ENCODE measurements at places on chromosomes 1 and 21.

GRCh38 chr1:229561141-229561540 is 2.6 kb upstream of the ABCB10 start:
- DNase-seq, result no peak

DNA sequence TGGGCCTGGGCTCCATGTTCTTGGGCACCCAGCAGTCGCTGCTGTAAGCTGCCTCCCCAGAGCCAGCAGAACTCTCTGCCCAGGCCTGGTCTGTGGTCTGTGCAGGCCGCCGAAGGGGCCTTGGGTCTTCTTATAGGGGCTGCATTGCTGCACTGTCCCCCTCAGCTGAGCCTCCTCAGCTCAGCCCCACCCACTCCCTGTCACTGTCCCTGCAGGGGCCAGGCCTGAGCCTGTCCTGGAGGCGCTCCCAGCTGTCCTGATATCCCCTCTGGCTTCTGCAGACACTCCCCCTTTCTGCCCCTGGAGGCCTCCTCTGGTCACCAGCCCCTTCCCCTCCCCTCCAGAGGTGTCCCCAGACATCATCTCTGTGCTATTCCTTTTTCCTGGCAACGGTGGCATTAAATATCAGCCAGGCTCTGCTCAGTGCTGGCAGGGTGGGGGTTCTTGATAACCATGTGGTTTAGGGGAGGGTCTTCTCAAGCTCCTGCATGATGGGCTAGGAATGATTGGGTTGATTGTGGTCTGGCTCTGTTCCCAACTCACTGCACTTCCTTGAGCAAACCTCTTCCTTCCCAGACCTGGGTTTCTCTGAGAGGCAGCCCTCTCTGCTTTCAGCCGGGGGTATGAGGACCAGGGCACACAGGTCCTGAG is 3.7 kb upstream of the FOXO6 start:
- no peak for DNase-seq

GRCh38 chr21:34593423-34593822 is 21.5 kb downstream of the RCAN1 start:
- DNase-seq, result no peak

GRCh38 chr1:155062151-155062686 is 1.3 kb upstream of the EFNA4 start:
- no peak for DNase-seq

DNA sequence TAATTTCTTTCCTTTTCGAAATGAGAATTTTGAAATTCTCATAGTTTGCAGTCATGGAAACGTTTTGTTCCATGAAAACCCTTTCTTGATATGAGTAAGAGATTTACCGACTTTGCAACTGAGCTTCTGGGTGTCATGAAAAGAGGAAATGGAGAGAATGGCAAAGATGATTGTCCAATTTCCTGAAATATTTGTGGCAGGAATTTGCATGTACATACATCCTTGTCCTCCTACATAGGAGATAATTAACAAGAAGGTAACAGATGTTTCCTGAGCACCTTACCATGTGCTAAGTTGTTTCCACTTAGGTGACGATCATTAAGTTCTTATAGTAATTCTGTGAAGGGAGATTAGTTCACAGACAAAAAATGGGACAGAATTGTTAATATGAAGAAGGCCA is 170.7 kb downstream of the NEGR1 start:
- no peak for DNase-seq

DNA sequence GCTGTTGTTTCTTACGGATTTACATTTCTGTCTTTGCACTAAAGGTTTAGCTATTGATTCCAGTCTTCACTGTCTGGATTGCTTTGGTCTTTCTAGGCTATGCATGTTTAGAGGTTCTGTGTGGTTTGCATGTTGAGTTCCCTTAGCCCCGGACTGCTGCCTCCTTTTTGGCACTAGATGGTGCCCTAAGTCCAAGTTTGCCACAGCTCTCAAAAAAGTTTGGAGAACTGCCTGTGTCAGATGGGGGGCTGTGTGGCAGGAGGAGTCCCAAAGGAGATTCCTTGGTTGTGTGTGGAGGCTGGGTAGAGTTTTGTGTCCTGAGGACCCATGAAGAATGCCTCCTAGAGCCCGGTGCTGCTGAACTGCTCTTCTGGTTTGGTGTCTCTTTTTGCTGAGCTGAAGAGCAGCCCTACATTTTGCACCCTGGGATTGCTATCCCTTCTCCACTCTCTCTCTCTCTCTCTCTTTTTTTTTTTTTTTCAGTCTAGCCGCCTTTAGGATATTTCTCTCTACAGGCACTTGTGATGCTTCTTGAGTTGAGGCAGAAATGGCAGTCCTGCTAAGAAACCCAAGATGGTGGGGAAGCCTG is 74.4 kb downstream of the PTGS2 start:
- DNase-seq, result peak; percentile 16

- no peak for DNase-seq
Measured at GRCh38 chr1:161214369-161214768, 726 bp upstream of the FCER1G start.

DNA sequence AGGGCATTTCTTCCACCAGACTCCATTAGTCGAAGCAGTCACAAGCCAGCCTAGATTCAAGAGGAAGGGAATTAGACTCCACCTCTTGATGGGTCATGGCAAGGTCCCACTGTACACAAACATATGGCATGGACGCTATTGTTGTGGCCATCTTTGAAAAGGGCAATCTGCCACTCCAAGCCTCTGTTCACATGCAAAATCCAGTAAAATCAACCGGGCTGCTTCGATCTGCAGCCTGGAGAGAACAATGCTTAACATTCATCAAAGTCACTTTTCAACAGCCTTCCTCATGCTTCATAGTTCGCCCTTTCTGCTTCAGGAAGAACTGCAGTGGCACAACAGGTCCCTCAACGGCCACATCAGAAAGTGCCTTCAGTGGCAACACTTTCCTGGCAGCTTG is 28.0 kb upstream of the GJB5 start:
- DNase-seq, result no peak

- DNase-seq, result no peak
Measured at GRCh38 chr1:49098866-49099265, 322.2 kb upstream of the BEND5 start.

- DNase-seq, result no peak
Measured at GRCh38 chr1:150798525-150798924, 9.5 kb downstream of the CTSK start.

DNA sequence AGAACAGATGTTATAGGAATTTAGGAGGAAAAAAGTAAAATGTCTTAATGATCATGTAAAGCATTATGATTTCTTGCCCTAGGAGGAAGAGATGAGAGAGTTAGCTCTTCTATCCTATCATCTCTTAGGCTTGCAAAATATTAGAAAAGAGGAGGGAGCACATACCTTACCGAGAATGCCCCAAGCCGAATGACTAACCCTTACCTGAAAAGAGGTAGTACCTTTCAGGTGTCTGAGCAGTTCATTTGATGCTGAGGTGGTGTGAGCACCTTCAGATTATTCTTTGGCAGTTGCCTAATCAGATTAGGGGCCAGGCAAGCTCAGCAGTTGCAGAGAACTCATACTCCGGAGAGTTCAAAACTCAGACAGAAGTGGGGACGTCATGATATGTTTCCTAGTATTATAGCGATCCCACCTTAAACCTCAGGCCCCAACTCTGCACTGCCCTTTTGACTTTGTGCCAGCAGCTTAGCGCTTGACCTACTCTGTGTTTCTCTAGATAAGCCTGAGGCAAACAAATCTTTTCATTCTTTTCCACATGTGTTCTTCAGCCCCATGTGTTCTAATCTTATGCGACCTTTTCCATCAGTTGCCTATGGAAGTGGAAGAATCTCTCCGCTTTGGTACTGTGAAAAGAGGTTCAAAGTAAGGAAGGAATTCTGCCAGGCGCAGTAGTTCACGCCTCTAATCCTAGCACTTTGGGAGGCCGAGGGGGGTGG is 52.5 kb downstream of the ATP2B4 start:
- no peak for DNase-seq

DNA sequence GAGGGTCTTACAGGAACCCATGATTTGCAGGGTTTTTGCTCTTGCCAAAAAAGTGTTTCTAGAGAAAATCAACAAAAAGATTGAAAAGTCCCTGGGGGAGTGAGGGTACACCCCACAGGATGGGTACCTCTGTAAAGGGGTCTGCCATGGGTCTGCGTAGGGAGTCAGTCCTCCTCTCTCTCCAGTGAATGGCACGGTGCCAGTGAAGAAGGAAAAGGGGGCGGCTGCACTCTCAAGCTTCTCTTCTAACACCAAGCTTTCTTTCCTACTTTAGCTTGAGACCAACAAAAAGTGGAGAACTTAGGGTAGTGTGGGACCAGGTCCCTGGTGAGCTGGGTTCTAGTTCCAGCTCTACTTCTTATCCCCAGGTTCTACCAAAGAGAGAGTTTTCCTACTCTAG is 87.4 kb downstream of the GLUL start:
- DNase-seq, result no peak

- no peak for DNase-seq
Measured at GRCh38 chr1:84403347-84403746, 5.1 kb downstream of the DNASE2B start.

DNA sequence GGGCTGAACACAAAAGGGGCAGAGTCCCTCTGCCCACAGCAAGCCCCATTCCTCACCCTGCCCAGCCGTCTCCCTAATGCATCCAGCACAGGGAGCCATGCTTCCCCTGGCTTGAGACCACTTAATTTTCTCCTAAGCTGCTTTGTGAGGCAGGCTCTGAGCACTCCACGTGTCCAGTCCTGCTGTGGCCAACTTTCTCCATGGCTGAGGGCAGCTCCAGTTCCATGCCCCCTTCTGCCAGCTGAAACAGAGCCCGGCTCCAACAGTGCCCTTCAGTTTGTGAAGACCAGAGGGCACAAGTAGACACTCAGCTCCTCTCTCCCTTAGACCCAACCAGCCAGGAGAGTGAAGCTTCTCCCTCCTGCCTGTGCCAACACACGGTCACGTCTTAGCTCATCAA is 33.8 kb downstream of the PLEKHA6 start:
- DNase-seq, result no peak

GRCh38 chr1:181133441-181133951 is 45.0 kb downstream of the IER5 start:
- no peak for DNase-seq

DNA sequence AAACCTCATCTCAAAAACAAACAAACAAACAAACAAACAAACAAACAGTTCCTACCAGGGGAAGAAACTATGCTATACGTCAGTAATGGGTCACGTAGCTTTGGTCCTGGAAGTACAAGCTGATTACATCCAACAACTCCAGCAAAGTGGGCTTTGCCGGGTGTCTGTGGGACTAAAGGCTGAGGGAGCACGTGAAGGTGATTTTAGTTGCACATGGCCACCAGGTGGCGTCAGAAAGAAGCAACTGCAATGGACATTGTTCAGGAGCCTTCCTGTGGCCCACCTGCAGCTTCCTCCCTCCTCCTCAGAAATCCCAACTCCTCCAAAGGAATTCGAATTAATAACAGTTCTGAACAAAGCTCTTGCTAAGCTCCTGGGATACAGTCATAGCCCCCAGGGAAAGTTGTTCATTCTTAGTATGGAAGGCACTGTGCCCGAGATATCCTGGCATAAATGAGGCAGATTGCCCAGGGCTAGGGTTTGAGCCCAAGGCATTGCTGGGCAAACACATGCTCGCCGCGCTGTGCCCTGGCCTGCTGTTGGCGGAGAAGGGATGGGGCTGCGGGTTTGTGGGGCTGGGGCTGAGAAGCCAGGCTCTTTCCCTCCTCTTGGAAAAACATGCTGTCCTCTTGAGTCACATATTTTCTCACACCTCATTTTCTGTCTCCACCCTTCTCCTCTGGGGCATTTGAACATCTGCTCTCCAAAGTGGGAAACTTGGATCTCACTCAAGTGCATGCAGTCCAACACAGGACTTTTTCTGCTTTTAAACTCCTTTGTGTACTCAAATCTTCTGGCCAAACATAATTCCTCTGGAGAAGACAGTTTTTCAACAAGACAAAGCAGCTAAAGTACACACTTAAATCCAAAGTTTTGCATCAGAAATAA is 28.6 kb downstream of the AKNAD1 start:
- DNase-seq, result peak; percentile 68

DNA sequence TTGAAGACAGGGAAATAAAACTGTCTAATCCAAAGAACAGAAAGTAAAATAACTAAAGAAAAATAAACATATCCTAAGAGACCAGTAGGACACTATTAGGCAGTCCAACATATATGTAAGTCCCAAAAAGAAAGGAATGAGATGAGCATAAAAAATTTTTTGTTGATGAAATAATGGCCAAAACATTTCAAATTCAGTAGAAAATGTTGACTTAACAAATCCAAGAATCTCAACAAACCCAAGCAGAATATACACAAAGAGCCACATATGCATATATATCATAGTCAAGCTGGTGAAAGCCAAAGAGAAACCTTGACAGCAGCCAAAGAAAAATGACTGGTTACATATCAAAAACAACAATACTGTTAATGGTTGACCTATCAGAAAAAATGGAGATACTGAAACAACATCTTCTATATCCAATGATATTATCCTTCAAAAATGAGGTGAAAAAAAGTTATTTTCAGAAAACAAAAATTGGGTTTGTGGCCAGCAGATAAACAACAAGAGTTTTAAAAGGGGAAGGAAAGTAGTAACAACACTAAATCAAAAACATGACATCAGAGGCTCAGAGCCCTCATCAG is 26.4 kb downstream of the ZNF644 start:
- DNase-seq, result no peak

DNA sequence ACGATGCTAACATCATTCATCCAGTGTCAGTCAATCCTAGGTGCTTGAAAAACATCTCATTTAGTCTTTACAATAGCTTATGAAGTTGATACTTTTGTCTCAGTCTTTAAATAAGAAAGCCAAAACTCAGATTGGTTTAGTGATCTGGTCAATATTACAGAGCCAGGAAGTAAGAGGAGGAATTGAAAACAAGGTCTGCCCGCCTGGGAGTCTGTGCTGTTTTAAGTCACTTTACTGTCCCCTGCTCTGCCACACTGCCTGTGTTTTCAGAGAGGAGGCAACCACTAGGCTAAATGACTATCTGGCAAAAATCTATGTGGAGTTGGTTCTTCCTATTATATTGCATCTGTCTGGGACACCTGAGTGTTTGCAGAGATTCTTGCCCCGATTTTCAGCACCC is 62.3 kb downstream of the ST6GALNAC3 start:
- DNase-seq, result no peak

DNA sequence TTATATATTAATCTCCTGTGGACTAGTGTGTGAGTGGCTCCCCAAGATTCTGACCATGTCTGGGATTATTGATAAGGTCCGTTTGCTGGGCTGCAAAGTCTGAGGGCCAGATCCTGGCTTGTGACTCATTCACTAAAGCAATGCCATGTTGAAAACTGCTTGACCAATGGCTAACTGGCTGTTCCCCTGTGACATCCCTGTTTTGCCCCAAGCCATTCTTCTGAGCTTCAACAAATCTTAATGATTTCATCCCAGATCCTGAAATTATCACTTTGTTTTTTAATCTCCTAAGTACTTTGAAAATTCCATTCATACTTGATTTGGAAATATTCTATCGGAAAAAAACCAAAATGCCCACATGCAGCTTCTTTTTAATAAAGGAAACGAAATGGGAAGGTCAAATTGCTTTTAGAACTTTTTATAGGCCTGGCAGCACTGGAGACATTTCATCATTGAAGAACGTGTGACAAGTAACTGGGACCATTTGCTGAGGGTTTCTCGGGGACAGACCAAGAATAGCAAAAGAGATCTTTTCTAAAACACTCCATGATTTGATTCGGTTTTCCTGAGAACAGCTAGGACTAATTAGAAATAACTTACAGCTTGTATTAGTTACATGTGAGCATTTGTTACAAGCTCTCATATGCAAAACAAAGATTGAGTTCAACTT is 121.3 kb downstream of the TGFB2 start:
- no peak for DNase-seq

Data from CD4-positive, alpha-beta T cell treated with Interleukin-1 beta for 1 hour (primary cell).